Stimulated activated CD4-positive, alpha-beta T cell treated with anti-CD3 and anti-CD28 coated beads, Interleukin-12 subunit alpha, Interleukin-12 subunit beta, amount 100 ng/mL, for 24 hours (primary cell): ENCODE measurements at places on chromosomes 13 and 19.

DNA sequence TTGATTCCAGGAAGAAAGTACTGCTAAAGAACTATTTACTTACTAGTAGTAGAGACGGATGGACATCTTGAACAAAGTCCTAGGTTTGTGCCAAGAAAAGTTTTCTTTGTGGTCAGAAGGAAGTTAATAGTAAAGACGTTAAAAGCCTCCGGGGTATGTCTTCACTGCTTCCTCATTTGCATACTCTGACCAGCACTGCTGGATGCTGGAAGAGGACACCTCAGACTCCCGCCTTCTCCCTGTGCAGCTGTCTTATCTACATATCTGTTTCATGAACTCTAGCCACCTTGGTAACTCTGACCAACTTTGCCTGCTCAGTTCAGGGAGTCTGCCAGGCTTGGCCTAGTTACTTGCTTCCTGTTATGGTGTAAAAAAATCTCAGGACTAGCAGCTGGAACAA, 1109.1 kb upstream of the MIR17HG start:
- DNase-seq: no peak

DNA sequence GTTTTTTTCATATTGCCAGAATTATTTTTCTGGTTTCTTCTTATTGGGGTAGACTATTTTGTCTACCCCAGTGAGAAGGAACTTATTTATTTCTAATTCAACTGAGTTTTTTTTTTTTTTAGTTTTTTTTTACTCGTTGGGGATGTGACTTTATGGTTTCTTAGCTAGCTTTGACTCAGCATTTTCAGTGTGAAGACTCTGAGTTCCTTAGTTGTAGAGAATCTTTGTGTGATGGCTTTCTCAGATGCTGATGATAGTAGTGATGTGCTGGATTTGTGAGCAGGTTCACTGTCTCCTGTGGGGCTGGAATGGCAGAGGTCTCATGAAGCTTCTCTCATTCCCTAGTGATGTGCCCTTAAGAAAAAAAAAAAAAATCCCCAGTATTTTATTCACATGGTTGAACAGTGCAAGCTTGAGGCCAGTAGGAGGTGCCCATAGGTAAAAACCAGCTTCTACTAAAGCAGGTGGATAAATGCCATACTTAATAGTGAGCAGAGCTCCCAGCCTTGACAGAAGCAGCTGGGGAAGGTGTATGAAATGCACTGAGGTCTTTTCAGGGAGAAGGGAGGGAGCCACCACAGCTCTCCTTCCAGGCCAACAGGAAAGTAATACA, 106.2 kb upstream of the KLF5 start:
- DNase-seq: no peak

DNA sequence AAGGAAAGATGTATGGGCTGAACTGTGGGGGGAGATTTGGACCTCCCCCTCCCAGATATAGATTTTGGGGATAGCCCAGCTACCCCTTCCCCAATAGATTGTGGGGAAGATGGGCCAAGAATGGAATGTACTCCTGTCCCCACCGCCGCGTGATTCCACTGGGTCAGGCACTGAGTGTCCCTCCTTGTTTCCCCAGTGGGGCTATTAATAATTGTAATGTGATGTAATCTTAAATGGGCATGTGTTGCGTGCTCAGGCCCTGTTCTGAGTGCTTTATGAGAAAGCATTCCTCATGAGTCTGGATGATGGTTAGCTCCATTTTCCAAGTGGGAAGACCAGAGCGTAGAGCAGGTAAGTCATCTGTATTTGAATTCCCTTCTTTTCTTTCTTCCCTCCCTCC, 1.4 kb downstream of the PSMD8 start:
- no peak for DNase-seq

GRCh38 chr13:41013835-41014234, 5.3 kb downstream of the ELF1 start:
- DNase-seq: no peak

DNA sequence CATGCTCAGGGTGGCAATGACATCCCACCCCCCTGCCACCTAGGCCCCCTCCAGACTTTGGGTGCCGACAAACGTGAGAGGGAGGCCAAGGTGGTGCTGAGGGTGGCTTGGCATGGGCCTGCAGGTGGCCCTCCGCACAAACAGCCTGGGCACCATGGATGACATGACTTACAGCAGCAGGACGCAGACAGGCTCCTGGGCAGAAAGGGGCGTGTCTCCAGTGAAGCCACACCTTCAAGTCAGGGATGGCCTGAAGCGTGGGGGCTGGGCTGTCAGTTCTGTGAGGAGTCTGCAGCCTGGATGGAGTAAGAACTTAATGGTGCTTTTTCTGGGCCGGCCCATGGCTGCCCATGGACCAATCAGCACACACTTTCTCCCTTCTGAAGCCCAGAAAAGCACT, 25.3 kb downstream of the POMP start:
- no peak for DNase-seq

DNA sequence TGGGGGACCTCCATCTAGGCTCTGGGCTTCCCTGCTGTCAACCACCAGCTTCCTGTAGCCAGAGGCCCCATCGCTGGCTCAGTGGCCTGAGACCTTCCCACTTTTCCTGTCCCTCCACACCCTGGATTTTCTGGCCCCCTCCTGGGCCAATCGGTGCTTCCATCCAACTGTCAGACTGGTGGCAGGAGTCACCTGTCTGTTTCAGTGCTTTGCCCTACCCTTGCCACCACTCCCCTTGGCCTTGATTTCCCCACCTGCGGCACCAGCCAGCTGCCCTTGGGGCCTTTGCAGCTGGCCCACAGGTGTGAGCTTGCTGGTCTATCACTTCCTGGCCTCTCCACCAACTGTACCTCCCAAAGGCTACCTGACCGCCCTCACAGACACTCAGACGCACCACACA, 12.5 kb downstream of the VSIG10L start:
- no peak for DNase-seq

- DNase-seq: no peak
Measured at GRCh38 chr13:46743191-46743590, 53.8 kb downstream of the ESD start.

DNA sequence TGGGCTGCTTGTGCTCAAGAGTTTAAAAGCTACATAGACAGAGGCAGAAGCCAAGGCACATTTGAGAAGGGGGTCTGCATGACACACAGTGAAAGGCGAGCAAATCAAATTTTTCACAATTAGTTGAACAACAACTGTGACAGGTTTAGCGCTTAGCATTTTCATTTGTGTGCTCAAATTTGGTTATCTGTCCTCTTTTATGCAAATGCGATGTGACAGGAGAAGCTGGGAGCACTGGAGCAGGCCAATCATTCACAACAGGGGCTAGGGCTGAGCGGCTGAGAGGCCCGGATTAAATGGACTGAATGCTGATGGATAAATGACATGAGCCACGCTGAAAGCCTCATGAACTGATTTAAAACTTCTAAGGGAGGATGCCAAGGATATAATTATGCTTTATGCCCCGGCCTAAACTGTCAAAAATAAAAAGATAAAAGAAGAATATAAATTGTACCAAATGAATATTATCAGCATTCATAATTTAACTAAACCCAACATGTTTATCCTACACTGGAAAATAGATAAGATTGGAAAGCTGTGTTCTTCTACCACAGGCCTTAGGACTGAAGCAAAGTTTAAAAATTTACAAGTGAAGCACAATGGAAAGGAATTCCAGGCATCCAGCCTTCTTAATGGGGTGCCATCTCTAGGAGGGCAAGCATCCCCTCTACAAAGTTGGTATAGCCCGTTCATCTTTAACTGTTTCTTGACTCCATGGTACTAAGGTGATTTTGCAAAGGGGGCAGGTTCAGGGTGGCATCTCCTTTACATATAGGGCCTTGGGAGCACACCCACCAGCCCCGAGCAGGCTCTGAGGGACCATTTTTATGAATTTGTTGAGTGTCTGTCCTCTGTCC, 117.9 kb downstream of the RBM26 start:
- no peak for DNase-seq

GRCh38 chr19:4589579-4590410, 30.3 kb upstream of the SEMA6B start:
- DNase-seq: no peak

DNA sequence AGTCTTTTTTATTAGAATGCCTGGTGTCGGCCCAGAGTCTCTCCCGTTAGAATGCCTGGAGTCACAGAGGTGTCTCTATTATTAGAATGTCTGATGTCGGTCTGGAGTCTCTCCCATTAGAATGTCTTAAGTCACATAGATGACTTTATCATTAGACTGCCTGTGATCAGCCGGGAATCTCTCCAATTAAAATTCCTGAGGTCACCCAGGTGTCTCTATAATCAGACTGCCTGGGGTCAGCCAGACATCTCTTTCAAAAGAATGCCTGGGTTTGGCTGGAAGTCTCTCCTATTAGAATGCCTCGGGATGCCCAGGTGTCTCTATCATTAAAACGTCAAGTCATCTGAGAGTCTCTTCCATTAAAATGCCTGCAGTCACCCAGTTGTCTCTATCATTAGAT, 1493.9 kb downstream of the UQCRFS1 start:
- DNase-seq: no peak

DNA sequence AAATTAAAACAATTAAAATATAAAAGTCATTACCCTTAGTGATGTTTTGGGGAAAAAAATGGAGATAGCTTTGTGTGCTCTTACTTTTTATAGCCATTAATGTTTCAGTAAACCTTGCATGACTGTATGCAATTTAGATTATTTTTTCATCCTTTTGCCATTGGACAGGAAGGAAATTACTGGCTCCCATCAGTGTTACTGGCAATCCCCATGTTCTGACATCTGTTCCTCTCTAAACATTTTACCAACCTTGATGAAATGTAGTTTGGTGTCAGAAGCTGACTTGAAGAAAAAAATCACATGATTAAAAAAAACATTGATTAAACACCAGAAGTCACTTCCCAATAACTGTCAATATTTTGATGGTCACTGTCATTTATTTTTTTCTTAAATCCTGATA, 52.3 kb upstream of the ZNF536 start:
- DNase-seq: no peak

DNA sequence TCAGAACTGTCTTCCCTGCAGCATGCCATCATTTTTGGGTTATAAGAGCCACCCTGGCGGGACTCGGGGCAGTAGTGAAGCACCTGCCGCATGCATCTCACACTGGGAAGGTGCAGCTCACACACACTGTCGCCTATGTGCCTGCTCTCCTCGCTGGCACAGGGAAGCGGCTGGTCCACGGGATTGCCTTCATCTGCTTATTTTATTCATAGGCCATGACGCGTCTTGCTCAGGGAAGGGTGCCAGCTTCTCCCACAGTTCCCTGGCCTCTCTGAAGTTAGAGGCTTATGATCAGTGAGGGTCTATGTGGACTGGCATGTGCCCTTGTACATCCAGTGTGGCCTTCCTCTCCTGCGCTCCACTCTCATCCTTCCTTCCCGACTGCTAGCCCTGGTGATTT, 150.0 kb downstream of the KLF12 start:
- no peak for DNase-seq

GRCh38 chr13:77919921-77920294, 1.3 kb upstream of the EDNRB start:
- no peak for DNase-seq

DNA sequence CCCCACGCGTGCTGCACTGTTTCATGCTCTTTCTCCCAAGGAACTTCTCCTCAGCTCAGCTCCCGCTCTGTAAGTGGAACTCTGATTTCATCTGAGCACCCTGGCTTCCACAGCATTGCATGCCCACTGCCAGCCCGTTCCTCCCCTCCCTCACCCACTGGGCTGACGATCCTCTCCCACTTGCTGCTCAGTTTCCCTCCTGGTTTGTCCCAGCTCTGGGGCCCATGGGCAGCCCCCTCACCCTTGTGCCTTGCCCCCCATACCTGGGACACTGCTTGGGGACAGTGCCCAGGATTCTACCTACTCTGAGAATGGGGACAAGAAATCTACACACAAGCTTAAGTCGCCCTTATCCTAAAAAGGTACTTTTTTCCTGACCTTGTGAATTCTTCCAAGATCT, 115.9 kb upstream of the C1QTNF9B start:
- no peak for DNase-seq

DNA sequence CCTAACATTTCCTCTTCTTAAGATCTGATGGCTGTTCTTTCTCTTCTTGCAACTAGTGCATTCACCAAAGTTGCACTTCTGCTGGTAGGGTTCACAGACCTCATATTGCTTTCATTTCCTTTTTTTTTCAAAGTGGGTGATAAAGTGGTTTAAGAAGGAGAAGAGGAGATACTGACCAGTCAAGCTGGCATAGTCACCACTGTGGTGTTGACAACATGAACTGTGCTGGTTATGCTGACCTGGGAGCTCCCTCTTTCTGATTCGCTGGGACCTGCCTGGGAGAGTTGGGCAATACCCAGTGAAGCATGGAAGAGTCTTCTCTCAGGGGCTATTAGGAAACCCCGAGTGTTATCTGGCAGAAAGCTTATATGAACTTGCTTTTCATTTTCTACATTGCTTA, 222.9 kb downstream of the SLITRK5 start:
- DNase-seq: no peak

- DNase-seq: no peak
Measured at GRCh38 chr13:114283576-114283975, 2.2 kb downstream of the UPF3A start.

- no peak for DNase-seq
Measured at GRCh38 chr13:111847964-111848363, 219.0 kb upstream of the SOX1 start.

DNA sequence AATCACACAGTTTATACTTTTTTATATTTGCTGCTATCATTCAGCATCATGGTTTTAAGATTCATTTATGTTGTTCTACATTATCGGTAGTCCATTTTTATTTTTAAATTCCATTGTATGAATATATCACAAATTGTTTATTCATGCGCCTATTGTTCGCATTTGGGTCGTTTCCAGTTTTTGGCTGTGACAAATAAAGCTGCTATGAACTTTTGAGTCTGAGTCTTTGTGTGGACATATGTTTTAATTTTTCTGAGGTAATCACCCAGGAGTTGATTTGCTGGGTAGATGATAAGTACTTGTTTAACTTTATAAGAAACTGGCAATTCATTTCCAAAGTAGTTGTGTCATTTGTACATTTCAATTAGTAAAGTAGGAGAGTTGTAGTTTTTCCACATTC, 74.2 kb upstream of the CSNK1A1L start:
- DNase-seq: no peak

DNA sequence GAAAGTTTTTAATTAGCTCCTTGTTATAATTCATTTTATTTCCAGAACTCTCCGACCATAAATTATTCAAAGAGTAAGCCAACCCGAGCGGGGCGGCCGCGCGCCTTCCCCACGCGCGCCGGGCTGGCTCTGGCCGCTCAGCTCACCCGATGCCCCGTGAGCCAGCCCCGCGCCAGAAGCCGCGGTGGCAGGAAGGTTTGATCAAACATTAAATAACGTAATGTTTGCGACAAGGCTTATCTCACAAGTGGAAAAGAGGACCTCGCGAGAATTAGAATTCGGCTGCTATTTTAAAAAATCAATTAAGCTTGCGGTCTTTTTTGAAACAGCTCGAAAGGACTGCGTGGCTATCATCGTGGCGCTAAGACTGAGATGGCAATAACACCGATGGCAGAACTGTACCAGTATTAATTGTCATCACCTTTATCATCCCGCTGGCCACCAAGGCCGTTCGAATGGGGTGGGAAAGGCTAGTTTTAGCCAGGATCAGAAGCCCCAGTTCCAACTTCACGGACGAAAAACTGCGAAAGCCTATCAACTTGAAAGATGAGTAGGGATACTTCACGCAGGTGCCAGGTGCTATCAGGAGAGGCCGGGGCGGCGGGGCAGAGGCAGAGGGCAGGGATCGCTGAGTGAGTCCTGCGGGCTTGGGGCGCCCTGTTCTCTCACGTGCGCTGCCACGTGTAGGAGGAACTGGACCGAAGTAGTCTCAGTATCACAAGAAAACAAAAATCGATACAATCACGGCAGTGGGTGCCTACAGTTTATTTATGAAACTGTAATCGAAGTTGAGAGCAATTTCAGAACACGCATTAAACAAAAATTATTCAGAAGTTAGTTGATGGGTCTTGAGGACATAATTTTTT, 6.4 kb downstream of the POU4F1 start:
- no peak for DNase-seq

GRCh38 chr13:83121896-83122295, 760.4 kb downstream of the SLITRK1 start:
- DNase-seq: no peak
